ENCODE measurements at places on chromosomes 6 and 20.

- no peak for DNase-seq
Measured at GRCh38 chr6:100160930-100161329, 166.9 kb upstream of the MCHR2 start.

GRCh38 chr6:143166247-143166695 lies 105.6 kb downstream of the AIG1 start:
- DNase-seq, result no peak

- no peak for DNase-seq
Measured at GRCh38 chr6:166626177-166627032, 646 bp downstream of the RPS6KA2 start.

GRCh38 chr6:155222506-155222905 lies 41.3 kb upstream of the CLDN20 start:
- no peak for DNase-seq

DNA sequence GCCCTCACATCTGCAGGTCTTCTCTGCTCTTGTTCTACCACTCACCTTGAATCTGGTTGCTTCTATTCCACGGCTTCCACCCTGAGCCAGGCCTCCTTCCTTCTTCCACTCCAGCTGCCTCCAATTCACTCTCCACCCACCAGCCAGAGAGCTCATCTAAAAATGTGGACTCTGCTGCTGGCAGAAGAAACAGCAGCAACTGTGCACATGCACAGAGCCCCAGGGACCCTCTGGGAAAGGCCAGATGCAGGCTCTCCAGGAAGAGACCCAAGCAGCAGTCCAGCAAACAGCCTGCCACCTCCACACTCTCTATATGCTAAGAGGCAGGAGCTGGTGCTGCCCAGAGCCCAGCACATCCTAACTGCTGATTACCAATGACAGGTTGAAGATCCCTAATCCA lies 162.6 kb upstream of the TOP1 start:
- no peak for DNase-seq

- DNase-seq, result no peak
Measured at GRCh38 chr6:75334266-75335040, 49.9 kb upstream of the TMEM30A start.

DNA sequence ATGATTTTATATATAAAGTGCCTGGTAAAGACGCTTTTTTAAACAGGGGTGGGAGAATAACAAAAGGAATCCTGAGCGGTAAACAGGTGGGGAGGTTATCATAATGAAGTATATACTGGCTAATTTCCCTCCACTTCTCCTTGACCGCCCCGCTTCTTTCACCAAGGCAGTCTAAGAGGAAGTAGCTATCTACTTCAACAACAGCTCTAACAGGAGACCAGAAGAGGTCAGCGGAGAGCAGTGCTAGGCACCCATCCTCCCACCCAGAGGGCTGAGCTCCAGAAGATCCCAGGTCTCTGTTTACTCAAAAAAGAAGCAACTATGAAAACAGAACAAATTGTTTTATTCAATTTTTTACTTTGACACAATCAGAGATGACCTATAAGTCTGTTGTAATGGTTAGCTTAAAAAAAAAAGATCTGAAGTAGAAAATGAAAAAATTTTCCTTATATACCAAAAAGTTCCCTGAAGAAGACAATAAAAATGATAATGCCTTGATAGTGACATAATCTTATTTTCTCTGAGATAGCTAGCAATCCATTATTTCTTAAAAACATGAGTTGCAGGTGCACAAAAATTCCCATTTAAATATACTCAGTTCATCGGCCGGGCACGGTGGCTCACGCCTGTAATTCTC lies 141.1 kb downstream of the PDSS2 start:
- DNase-seq, result no peak

DNA sequence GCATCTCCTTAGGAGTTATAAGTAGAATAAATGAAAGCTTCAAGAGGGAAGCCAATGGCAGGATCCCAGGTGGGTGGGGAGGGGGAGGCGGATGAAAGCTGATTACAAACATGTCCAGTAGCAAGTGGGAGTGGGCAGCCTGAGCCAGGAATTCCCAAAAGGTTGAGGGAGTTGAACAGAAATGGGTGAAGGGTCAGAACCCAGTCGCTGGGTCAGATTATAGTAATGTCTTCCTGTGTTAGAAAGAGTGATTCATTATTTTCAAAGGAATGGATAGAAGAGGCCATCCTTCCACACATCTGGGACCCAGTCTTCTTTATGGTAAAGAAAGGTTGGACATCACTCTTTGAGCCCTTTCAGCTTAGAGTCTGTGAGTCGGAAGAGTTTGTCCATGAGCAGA lies 41.0 kb upstream of the FAM50B start:
- no peak for DNase-seq

DNA sequence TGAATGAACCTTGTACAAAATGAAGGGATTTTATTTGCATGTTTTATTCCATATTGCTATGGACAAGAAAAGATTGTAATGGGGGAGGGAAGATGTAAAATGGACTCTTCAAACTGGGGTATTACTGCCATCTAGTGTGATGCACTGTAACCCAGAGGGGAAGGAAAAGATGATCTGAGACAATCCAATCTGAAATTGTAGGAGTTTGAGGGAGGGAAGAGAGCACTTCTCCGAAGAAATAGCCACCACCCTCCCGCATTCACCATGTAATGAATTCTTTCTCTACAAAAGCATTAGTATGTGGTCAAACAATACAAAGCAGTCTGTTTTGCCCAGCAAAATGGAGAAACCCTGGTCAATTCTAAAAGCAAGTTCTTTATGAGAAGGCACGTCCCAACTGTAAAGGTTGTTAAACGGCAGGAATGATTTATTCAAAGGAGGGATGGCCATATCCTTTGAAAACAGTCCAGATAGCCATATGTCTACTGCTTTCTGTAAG lies 679.5 kb upstream of the NRSN1 start:
- no peak for DNase-seq

GRCh38 chr6:107712665-107713551 lies 111.2 kb downstream of the SCML4 start:
- no peak for DNase-seq

- no peak for DNase-seq
Measured at GRCh38 chr6:53888931-53889330, 94.1 kb downstream of the LRRC1 start.

DNA sequence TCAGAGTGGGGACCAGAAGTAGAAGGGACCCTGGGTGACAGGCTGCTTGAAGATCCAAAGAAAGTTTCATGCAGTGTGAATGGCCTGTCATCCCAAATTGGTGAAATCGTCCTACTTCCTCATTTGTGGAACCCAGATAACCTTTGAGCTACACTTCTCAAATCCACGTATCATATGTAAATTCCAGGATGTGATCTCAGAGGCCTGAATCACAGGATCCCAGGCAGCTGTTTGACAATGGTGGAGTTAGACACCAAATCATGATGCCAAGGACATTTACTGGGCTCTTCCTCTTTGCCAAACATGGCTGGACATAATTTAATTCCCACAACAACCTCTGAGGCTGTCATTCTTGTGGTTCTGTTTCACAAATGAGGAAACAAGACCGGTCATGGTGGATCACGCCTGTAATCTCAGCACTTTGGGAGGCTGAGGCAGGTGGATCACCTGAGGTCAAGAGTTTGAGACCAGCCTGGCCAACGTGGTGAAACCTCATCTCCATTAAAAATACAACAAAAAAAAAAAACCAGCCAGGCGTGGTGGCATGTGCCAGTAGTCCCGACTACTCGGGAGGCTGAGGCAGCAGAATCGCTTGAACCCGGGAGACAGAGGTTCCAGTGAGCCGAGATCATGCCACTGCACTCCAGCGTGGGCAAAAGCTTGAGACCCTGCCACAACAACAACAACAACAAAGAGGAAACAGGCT lies 39.9 kb upstream of the TTPAL start:
- no peak for DNase-seq

DNA sequence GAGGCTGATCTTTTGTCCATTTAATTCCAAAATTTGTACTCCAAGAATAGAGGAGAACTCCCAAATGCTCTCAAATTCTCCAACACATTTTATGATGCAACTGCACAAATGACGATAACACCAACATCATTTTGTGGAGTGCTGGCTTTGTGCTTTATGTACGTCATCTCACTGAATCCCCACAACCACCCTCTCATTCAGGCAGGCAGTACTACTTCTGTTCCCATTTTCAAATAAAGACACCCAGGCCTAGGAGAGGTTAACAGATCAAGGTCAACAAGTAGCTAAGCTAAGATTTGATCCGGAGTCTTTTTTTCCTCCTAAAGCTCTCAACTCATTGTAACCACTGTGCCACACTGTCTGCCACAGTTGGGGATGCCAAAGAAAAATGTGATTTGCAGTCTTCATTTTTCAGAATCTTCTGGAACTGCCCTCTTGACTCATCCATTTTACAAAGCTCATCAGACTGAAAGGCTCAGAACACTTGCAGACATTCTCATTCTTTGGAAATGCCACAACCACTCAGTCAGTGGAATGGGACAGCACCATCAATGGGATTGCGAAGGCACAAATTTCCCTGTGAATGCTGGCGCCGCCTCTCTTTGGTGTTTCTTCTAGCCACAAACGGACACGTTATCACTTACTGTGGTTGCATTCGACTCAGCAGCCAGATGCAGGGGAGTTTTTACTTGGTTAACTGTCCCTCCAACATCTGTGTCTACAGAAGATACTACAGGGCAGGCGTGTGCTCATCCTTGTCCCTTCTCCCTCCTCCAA lies 184.4 kb downstream of the GJA10 start:
- DNase-seq, result no peak

Measured in mesenteric fat pad (tissue), 1 donor.